Skeletal muscle cell (primary cell): ENCODE measurements at places on chromosomes 2 and 18.

DNA sequence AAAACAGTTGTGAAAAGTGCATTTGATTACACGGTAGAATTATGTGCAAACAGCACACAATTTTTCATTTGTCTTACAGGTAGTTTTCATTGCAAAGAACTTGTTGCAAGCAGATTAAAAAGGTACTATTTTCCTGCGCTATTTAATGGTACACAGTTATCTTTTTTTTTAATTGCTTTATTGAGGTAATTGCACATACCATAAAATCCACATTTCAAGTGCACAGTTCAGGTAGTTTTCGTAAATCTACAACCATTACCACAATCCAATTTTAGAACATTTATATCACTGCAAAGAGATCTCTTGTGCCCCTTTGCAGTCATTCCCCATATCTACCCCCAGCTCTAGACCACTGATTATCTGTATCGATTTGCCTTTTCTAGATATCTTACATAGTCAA lies 2.6 kb upstream of the GALNT1 start:
- no peak for DNase-seq

- DNase-seq = no peak
These were observed 2.0 kb downstream of the TCF4 start for GRCh38 chr18:55585920-55586561.

DNA sequence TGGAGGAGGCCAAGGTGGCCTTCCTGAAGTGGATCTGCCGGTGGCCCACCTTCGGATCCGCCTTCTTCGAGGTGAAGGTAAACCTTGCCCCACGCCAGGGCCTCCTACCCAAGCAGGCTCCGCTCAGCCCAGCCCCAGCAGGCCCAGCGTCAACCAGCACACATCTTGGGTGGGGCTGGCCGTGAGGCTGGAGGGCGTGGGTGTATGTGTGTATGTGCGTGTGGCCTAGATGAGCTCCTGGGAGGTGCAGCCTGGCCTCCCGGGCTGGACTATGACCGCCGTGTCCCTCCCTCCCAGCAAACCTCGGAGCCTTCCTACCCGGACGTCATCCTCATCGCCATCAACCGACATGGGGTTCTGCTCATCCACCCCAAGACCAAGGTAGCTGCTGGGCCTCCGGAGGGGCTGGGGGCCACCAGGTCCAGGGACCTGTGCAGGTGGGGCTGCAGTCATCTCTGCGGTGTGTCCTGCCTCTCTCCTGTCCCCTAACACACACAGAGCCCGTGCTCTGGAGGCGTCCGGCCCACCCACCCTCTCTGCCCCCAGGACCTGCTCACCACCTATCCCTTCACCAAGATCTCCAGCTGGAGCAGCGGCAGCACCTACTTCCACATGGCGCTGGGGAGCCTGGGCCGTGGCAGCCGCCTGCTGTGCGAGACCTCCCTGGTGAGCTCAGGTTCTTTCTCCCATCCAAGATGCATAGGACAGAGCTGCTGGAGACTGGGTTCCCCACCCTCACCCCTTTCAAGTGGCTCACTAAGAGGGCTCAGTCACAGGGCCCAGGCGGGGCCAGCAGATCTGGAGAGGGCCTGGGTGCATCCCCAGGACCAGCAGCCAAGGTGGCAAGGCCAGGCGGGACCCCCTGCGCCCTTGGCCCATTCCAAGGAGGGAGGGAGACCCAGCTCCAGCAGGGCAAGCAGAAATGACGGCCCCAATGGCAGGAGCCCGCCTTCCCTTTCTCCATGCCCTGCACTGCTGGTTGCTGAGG lies 9.4 kb upstream of the GPR17 start:
- no peak for DNase-seq

- no peak for DNase-seq
These were observed 183.0 kb downstream of the AFF3 start for GRCh38 chr2:99959261-99960014.

- no peak for DNase-seq
These were observed 29.0 kb downstream of the SLC1A4 start for GRCh38 chr2:65018141-65018582.

DNA sequence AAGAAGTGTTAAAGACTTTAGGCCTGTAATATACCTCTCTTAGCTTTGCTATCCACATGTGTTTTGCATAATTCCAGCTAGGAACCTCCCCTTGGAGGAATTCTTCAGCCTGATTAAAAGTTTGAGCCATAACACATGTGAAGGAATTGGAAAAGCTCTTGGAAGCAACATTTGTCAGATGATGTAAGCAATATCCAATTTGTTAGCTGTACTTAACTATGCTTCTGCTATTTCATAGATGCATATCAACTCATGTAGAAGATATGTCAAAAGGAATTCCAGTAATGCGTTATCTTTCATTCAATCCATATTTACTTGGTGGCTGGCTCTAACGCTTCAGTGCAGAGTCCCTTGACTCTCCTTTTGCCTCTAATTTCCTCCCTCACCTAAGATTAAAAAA lies 46.2 kb downstream of the PKP4 start:
- no peak for DNase-seq

GRCh38 chr18:68454511-68455228 lies 260.2 kb downstream of the TMX3 start:
- DNase-seq = peak; percentile 82

DNA sequence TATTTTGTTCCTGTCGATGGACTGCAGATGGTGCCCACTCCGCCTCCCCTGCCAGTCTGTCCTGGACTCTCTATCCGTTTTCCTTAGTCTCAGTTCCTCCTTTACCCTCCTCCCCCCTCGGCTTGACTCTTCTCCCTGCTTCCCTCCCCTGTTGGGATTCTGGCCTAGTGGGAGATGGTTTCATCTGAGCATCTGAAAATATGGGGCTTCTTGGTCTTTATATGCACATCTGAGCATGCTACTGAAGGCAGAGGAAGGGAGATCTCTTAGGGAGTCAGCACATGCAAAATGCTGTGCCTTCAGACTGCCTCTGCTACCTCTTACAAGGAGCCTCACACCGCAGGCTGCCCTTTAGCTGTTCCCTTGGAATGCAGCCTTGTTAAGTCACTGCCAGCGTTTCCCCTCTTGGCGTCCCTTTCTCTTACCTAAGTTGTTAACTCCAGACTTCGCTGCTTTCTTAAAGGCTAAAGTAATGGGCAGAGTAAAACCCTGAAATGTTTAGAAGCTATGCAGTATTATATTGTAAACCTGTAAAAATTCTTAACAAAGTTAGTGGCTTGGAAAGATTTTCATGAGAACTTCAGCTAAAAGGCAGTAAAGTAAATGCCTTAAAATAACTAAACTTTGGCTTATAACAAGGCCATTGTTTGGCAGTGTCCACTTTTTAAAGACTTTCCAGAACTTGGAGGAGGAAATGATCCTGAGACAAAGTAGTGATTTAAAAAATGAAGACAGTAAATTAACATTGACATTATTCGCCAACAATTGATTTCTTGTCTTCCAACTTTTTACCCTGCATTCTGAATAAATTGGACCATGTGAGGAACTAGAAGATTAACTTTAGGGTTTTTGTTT lies 49.8 kb downstream of the LDLRAD4 start:
- peak; percentile 21 for DNase-seq

- peak; percentile 80 for DNase-seq
These were observed 25.1 kb downstream of the CDK15 start for GRCh38 chr2:201831469-201831868.

DNA sequence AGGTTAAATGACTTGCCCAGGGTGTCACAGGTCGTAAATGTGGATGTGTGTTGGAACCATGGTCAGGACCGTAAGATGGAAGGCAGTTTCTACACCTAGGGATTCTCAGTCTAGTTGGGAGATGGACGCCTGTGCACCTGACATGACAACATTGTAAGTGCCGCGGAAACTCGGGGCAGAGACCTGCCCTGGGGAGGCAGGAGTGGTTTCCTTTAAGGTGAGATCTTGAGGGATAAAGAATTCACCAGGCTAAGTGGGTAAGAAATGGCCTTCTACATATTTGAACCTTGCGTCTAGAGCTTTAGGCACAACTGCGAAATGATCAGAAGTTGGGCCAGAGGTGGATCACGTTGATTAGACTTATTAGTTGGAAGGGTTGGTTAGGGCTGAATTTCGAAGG lies 1.6 kb downstream of the DGKD start:
- DNase-seq = no peak

- no peak for DNase-seq
These were observed 208.0 kb upstream of the KCNH7 start for GRCh38 chr2:163046615-163047014.

- no peak for DNase-seq
These were observed 129.9 kb downstream of the TRIM43 start for GRCh38 chr2:95721726-95722125.

GRCh38 chr2:150286730-150287362 lies 200.6 kb downstream of the RND3 start:
- no peak for DNase-seq
